ENCODE measurements at places on chromosomes 2 and 18.

DNA sequence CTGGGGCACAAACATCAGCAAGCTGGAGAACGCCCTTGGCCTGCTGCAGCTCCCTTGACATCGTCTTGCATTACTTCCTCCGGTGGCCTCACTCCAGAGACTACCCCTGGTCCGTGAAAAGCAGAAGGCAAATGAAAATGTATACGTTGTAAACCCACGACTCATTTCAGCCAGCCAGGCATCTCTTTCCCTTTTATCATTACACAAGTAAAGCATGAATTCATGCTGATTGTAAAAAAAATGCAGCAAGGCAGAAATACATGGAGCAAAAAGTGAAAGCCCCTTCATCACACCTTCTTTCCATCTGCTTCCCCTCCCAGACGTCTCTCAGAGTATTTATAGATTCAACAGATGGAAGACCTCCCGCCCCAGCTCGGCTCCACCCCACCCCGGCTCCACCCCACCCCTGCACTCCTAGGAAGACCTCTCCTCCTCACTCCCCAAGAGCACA, 41.6 kb upstream of the RALBP1 start:
- DNase-seq = no peak

GRCh38 chr2:169173876-169174275, 104.5 kb downstream of the DHRS9 start:
- DNase-seq = no peak

DNA sequence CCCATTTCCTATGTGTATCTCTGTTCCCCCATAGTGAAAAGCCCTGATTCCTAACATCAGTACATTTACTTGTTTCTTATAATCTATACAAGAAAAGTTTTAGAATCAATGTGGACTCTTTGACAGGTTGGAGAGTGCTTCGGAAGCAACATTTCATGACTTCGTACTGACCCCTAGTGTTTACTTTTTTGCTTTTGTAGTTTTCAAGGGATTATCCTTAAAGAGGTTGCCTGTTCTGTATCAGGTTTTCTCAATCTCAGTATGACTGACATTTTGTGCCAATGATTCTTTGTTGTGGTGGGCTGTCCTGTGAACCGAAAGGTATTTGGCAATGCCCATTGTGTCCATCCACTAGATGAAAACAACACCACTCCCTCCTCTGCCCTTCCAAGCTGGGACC, 43.3 kb upstream of the SERPINB2 start:
- DNase-seq = no peak

- no peak for DNase-seq
Measured at GRCh38 chr2:181440919-181441318, 16.3 kb upstream of the ITGA4 start.

- no peak for DNase-seq
Measured at GRCh38 chr18:77111951-77112746, 20.4 kb downstream of the MBP start.

DNA sequence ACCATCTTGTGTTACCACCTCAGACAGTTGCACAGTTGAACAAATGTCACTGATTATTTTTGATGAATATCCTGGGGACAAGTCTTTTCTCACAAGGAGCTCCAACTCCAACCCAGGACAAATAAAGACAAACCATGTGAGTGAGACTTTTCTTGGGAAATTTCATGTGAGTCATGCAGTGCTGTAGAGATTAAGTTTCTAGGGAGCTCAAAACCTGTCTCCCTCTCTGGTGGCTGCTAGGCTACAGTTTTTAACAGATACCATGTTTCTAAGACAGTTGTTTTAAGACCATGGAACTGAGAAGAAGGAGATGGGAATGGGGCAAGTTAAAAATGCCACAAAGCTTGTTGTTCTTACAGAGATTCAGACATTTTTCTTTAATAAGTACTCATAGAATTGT, 255.5 kb downstream of the RIT2 start:
- DNase-seq = no peak

DNA sequence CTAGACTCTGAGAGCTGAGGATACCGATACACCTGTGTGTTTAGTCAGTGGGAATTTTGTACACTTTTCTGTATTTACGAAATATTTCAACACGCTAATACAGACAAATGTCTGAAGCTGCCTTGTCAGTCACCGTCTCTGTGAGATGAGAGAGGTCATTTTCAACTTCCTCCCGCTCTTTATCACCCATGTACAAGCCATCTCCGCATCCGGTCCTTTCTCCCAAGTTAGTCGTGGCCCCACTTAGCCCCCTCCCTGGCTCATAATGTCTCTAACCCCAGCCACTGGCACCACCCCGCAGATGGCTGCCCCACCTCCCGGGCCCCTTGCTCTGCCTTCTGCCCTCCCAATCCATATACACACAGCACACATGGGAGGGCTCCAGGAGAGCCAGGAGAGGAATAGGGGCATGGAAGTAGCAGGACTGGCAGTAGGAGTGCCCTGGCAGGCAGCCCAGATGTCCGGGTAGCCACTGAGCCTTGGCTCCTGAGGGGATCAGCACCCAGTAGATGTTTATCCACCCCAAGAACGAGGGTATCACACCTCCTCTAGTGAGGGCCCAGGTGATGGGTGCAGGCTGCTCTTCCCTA, 2.0 kb upstream of the RUFY4 start:
- no peak for DNase-seq

DNA sequence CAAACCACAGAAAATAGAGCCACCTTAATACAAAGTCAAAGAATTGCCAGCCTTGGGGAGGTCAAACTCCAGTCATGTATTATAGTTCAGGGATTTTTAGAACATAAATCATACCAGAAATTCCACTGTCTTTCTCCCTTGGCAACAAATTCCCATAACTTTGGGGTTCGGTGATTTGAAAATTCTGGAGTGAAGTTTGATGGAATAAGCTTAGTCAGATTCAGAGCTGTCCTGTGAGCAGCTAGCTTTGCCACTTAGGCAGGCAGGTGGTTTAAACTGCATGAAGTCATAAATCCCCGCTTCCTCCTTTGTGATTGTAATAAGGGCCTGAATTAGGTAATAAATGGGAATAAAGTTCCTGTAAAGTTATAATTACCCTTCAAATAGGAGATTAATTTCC, 457.0 kb upstream of the HNMT start:
- DNase-seq = no peak

DNA sequence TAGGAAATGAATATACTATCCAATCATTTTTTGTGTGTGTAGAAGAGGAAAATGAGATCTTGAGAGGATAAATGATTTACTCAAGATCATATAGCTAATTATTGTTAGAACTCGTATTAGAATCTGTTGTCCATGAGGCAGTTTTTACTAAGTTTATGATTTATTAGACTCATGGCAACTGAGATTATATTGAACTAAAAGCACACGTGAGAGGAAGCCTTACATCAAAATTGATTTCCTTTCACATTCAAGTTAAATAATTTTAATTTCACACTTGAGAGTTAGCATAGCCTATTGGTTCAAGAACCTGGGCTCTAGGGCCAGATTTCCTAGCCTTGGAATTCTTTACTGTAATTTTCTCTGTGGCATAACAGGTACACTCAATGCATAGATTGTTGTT, 552.3 kb downstream of the ERBB4 start:
- DNase-seq = no peak

GRCh38 chr18:79771446-79772107, 26.2 kb upstream of the KCNG2 start:
- DNase-seq = no peak

DNA sequence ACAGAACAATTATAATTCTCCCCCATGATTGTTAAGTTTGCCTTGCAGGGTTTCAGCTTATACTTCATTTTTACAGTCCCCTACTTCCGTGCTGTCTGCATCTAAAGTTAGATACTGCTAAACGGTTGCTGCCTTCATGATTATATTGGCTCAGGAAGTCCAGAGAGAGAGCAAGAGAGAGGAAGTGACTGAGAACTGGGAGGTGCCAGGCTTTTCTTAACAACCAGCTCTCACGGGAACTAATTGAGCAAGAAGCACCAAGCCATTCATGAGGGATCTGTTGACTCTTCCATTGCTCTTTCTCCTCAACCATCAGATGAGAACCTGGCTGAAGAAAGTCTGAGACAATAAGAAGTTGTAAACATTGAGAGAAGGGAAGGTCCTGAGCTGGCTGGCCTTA, 125.5 kb upstream of the SIX2 start:
- DNase-seq = no peak

DNA sequence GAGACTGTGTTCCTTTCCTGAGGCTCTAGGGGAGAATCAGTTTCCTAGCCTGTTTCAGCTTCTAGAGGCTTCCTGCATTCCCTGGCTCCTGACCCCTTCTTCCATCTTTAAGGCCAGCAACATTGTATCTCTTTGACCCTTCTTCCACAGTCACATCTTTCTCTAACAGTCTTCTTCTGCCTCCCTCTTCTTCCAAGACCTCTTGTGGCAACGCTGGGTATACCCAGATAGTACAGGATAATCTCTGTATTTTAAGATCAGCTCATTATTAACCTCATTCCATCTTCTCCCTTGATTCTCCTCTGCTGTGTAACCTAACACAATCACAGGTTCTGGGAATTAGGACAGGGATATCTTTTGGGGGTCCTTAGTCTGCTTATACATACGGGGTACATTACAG, 8.9 kb upstream of the MYL12A start:
- DNase-seq = no peak

- no peak for DNase-seq
Measured at GRCh38 chr2:179619947-179620467, 241.4 kb downstream of the ZNF385B start.

DNA sequence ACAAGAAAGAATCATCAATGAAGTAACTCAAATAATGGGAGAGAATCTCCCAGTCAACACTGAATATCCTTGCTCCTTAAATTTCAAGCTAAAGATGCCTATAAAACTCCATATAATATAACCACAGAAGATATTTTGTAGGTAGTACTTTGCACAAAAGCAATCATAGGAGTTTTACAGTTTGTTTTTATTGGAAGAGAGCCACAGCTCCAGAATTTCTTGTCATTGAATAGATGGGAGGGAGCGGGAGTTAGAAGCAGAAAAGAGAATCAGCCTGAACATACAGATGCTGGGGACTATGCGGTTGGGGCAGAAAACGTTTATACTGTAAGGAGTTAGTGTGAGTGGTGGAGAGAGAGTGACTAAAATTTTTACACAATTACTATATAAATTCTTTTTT, 18.3 kb upstream of the SMAD4 start:
- no peak for DNase-seq

- no peak for DNase-seq
Measured at GRCh38 chr18:78069784-78070664, 820.4 kb downstream of the GALR1 start.

DNA sequence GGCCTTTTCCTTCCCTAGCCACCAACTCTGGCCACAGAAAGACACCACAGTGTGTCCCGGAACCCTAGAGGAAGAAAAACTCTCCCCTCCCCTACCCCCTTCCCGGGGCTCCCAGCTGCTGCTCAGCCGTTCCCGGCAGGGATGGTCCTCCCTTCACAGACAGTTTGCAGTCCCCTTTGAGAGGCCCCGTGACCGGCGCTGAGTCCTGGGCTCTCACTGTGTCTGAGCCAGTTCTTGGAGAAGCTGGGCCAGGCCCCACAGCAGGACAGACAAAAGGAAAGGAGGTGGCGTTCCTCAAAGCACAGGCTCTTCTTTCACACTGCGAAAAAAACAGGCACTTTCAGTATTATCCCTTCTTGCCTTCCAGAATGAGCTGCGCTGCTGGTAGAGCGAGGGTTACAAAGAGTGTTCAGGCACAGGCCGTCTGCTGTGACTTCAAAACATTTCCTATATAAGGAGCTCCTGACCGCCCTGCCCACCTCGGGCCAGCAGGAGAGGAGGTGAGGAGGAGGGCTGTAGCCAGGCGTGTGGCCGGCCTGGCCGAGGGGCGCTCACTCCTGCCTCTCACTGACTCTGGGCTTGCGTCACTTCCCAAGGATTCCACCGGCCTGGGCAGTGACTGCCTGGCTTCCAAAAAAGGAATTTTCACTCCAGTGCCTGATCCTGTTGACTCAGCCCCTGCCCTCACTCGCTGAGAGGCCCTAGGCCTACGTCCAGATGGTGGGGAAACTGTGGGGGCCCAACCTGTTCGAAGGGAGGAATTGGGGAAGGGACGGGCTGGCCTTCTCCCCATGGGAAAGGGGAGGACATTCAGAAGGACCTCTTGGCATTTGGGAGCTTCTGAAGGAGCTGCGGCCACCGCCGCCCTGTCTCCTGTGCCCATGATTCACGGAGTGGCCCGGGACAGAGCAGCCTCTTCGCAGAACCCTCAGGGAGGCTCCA, 24.9 kb downstream of the CIDEA start:
- DNase-seq = no peak

- no peak for DNase-seq
Measured at GRCh38 chr18:5986257-5986931, 91.1 kb upstream of the TMEM200C start.

DNA sequence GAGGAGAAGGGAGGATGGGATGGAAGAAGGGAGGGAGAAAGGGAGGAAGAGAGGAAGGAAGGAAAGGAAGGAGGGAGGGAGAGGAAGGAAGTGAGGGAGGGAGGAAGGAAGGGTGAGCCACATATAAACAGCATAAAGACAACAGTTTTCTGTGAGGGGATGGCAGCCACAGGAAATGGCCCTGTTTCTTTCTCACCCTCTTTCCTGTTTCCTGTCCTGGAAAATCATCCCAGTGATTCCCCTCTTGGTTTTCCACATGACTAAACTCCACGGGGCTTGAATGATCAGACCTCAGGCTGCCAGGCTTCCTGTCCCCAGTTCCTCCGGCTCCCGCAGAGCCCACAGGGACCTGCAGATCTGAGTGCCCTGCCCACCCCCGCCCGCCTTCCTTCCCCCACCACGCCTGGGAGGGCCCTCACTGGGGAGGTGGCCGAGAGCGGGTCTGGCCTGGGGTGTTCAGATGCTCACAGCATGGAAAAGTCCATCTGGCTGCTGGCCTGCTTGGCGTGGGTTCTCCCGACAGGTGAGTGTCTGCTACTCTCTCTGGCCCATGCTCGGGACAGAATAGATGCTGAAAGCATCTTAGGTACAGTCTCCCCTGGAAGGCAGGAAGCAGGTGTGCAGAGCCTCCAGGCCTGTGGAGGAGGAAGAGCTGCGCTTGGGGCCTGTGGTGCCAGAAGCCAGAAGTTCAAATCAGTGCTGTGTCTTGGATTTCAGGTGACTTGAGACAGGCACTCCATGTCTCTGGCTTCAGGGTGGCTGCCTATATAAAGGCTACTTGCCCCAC, at the start of gene SIGLEC15:
Gene SIGLEC15 (plus strand): TSS at position 418 of the 787 bp plus-strand sequence. CDS start 54 bp downstream, at position 472.
- DNase-seq = no peak

GRCh38 chr2:32356681-32357317, at the start of gene BIRC6:
BIRC6 (plus strand) TSS chr2:32357023; CDS start chr2:32357162, 139 bp downstream.
- peak; percentile 86 for DNase-seq

DNA sequence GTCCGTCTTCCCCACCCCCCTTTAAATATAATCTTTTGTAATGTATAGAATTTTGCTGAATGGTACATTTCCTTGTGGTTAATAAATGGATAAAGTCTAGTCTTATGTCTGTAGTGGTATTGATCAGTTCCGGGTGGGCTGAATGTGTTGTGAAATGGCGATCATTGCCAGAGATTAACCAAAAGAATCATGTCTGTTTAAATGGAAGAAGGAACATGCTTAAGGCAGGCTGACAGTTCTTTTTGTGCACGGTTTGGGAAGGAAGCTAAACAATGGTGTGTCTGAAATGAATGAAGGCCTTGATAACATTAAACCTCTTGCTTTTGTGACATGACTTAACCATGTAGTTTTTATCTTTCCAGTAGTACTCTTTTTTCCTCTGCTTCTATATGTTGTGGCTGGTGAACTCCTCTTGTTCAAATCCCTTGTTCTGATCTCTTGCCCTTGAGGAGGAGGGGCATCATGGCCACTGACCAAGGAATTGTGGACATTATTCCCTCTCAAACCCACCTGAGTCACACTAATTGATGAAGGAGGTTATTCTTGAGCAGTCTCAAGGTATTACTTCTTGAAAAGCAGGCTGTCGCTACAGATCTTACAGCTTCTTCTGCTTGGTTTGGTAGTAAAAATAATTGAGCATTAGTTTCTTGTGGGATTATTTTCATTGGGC, 1.7 kb downstream of the ACVR2A start:
- no peak for DNase-seq
